ENCODE measurements at places on chromosomes 3 and 15. TPM values are rescaled to one million over a fixed set of nuclear protein-coding genes. Genes with fewer than 3 reads are reported as not detected.

- DNase-seq = no peak
Measured at GRCh38 chr3:94414418-94414817, 351.6 kb downstream of the NSUN3 start.

GRCh38 chr3:152097120-152097519, 171.6 kb upstream of the MBNL1 start:
- DNase-seq = no peak

GRCh38 chr15:50907601-50908208, 778 bp upstream of the AP4E1 start:
- DNase-seq = peak; percentile 33

- DNase-seq = no peak
Measured at GRCh38 chr3:157166561-157166960, 6.6 kb upstream of the CCNL1 start.

DNA sequence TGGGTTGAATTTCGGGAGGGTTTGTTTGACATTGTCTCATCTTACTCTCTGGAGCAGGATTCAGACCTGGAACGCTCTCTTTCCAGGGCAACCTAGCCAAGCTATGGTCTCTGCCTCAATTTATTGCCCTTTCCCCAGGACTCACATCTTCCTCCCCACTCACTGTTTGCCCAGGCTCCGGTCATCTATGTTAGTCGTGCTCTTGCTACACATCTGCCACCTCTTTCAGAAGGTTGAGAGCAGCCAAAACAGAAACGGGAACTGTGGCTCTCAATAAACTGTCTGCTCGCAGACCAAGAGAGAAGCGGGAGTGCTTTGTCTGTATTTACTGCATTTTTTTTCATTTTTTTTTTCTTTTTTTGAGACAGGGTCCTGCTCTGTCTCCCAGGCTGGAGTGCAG, 81.6 kb downstream of the ST6GAL1 start:
- no peak for DNase-seq

DNA sequence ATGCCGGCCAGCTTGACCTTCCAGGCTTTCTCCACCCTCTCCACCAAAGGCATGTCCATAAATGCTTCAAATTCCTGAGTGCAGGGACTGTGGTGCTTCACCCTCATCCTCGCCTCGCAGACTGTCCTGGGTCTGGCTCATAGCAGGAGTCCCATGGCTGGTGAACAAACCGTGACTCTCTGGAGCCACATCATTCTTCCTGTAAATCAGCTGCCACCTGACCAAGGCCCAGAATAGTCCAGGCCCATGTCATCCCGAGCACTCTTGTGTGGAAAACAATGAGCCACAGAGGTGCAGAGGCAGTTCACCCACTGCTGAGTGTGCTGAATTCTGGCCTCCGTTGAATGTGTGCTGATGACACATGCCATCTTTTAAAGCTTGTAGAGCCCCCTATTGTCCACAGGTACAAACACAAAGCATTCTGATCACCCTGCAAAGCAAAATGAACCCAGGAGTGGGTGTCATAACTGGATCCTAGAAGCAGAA, 68.6 kb downstream of the ABHD5 start:
- no peak for DNase-seq

GRCh38 chr3:153614563-153614962, 452.5 kb downstream of the RAP2B start:
- no peak for DNase-seq

TLR9 gene
- not detected for polyA plus RNA-seq

- DNase-seq = no peak
Measured at GRCh38 chr3:45412763-45413162, 24.4 kb downstream of the LARS2 start.

DNA sequence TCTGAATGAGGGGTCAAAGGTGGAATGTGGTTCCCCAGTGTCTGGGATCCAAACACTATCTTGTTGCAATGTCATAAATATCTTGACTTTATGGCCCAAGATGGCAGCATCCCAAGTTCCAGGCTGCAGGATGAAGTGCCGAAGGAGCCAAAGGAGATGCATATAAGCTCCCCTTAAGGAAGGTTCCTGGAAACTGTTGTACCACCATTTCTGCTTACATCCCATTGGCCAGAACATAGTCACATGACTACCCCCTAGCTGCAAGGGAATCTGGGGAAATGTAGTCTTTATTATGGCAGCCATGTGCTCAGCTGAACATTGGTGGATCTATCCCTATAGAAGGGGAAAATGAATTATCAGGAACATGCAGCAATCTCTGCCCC, 54.3 kb downstream of the BDH1 start:
- no peak for DNase-seq

CA12 gene
- polyA plus RNA-seq = 137 TPM

ASB7 gene
- 18.0 TPM for polyA plus RNA-seq

LRRN1 gene
- 19.3 TPM for polyA plus RNA-seq

DNA sequence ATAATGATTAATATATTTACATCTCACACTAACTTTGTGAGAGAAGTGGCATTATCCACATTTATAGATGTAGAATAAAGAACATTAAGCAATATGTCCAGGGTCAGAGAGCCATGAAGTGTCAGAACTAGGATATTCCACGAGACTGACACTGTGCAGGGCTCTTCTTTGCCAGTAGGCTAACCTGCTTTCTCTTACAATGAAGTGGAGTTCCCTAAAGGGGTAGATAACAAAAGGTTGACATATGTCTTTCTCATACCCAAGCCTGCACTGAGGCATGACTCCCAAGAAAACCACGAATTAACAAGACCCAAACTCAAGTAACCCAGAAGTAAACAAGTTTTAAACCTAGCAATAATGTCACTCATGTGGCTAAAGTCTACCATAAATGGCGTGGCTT, 191.5 kb upstream of the SLC2A2 start:
- DNase-seq = no peak

DNA sequence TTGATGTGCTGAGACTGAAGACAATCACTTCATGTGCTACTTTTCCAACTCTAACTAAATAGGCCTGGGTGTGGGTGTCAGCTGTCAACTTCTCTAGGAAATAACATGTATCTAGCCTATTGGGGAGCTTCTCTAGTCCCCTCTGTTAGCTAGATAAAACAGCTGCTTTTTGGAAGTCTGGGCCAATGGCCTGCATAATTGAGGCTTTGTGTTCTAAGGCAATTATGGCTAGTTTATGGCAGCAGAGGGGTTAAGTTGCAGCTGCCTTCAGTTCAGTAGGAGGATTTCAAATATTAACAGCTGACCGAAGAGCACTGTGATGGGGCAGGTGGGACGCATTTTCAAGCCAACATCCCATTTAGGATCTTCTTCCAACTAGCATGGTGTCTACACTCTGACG, 6.4 kb downstream of the COL8A1 start:
- no peak for DNase-seq

PKM gene
- polyA plus RNA-seq = 709 TPM

ITIH1 gene
- polyA plus RNA-seq = not detected

DNA sequence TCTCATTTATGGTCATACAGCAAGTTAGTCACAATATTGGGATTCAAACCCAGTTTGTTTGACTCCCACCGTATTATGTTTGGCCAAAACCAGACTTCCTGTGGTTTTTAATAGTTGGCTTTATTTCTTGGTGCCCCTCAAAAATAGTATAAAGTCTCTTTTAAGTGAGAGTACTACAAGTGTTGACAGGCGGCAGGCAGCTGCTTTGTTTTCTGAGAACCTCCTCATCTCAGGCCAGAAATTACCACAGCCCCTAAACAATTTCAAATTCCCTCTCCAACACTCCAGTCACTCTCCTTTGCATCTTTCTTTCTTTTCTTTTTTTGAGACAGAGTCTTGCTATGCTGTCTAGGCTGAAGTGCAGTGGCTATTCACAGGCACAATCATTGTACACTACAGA, 121.5 kb downstream of the POLR2M start:
- DNase-seq = no peak

DNA sequence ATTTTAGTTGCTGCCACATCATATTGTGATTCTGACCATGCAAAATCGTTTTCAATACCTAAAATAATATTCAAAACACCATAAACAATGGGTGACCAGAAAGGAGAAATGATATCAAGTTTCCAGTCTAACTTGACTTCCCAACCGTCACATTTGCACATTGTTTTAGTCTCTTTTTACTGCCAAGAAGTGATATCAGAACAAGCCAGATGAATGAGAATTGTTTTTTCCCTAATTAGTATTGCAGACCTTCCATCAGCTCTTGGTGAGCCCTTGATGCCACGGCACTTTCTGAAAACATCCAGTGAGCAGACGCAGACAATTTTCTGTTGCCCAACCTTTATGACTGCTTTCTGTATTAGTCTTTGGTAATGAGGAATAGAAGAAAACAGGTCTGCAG, 62.5 kb downstream of the SPATA16 start:
- DNase-seq = no peak

LEKR1 gene
- 2.6 TPM for polyA plus RNA-seq

MYO5C gene
- polyA plus RNA-seq = 20.6 TPM

DNA sequence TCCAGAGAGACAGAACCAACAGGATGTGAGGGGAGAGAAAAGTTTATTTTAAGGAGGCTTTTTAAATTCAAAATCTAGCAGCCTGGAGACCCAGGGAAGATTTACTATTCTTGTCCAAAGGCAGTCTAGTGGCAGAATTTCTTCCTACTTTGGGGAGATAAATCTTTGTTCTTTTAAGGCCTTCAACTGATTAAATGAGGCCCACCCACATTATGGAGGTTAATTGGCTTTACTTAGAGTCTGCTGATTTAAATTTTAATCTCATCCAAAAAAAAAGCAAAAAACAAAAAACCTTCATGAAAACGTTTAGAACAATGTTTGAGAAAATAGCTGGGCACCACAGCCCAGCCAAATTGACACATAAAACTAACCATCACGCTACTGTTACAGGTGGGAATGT, 41.3 kb downstream of the TMOD3 start:
- no peak for DNase-seq

Data from right renal cortex interstitium (tissue), 3 donors.